ENCODE measurements at places on chromosomes 1 and 21. TPM values are rescaled to one million over a fixed set of nuclear protein-coding genes. Genes with fewer than 3 reads are reported as not detected.
A peak's percentile ranks its signal among the peaks of the same experiment; 100 is the strongest.

GRCh38 chr1:192067360-192067759 is 90.9 kb upstream of the RGS18 start:
- no peak for DNase-seq

DNA sequence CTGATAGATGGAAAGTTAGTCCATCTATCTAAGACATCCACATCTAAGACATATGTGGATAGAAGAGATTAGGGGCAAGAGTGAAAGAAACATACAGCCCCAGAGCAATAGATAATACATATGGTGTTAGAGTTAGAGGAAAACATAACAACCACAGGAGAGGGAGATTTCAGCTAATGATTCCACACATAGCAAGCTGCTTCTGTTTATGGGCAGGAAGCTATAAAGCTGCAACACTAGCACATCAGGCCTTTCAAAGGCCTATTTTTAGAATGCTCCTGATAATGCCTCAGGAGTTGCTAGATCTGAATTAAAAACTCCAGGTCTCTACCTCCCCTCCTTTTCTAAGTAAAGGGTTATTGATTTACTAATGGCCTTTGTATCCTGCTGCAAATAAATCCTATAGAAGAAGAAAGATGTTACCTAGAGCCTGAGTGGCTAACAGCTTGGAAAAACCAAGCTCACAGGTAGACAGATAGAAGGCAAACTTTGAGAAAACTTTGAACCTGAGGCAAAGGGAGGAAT is 36.1 kb downstream of the BRINP2 start:
- no peak for DNase-seq

DNA sequence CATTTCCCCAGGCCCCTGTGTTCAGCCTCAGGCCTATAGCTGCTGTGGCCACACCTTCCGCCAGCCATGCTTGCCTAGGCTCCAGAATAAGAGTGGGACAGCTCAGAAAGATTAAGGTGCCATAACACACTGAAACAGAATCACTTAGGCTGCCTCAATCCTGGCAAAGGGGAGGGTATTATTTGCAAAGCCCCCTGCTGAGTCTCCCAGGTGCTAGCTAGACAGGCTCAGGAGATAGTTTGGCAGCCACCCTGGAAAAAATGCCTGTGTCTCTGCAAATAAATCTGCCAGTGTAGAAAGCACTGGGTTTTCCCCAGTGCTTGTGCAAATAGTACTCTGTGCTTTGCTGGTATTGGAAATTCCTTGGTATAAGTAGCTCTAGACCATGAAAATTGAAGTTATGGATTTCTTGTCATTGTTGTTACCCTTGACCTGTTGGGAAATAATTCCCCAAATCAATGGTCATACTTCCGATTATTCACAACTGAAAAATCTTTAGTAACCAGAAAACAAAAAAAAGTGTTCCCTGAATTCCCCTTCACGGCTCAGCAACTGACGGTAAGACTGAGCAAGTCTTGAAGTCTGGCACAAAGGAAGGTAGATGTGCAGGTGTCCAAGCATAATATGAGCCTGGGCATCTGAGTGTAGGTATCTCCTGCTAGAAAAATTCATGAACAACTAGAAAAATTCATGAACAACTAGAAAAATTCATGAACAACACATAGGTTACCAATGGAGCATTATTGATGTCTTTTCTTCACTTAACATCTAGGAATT is 56.9 kb downstream of the PROX1 start:
- no peak for DNase-seq

GRCh38 chr1:43067977-43068751 is 103.9 kb downstream of the EBNA1BP2 start:
- peak; percentile 87 for DNase-seq

- no peak for DNase-seq
Measured at GRCh38 chr1:230761443-230762167, 14.4 kb downstream of the CAPN9 start.

GRCh38 chr1:175005085-175005783 is 5.5 kb downstream of the CACYBP start:
- no peak for DNase-seq

DNA sequence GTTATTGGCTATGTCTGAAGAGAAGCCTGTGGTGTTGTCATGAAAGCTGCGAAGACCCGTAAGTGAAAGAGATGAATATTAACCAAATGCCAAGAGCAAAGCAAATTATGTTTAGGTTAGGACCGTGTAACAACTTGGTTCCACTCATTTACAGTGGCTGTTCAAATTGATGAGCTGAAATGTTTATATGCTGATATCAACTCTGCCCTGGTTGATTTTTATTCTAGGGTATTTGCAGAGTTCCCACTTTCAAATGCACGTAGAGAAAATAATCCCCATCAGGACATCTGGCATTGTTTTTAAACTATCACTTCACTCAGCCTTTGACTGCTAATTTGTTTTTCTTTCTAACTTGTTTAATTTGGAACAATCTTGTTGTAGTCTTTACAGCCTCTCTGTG is 581.6 kb upstream of the ADAMTS5 start:
- DNase-seq, result no peak

- DNase-seq, result peak; percentile 52
Measured at GRCh38 chr1:200699871-200700270, 30.2 kb upstream of the DDX59 start.

GRCh38 chr1:230939806-230940489 is 38.7 kb downstream of the TTC13 start:
- no peak for DNase-seq

DNA sequence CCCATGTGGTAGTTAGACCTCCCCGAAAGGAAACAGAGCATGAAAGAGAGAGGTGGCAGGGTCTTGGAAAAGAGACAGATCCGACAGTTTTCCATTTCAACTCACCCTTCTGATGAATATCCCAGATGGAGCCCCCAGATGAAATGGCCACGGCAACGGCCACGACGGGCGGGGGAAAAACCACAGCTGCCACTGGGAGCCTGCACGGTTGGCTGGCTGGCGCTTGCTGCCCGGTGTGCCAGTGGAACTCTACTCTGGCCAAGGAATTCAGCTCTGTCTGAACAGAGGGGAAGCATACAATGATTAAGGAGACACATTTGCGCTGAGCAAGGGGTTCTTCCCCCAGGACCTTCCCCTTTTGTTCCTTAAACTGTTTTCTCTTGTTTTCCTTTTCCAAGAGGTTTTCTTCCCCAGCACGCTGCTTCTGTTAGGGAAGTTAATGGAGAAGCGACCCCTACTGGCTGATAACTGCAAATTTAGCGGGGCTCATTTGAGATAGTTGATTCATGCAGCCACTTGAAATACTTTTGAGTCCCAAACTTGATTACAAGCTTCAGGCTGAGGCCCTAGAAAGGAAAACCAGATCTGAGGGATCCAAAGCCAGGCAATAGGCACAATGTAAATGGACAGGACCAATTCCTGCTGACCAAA is 1122.5 kb downstream of the NCAM2 start:
- no peak for DNase-seq

DNA sequence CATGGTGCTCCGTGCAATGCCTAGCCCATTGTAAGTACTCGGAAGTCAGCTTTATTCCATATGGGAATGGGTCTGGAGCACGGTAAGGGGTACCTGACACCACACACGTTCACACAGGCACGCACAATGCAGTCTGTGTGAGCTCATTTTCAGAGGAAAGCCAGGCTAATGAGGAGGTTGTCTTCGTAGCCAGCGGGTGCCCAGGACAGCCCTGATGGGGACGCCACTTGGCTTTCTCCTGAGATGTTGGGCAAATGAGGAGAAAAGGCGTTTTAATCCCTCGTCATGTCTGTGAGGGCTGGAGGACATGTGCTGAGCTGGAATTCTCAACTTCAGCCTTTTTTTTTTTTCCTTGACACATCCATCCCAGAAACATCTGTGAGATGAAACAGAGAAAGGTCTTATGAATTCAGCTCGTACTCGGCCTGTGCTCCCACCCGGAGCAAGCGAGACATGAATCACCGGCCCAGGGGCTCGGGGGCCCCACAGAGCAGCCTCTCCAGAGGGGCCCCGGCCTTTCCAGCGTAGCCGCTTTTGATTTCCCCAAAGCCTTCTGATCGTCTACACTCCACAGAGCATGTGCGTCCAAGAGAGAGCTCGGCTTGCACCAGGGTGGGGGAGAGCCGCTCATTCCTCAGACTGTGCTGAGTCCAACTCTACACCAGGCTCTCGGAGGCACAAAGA is 125.1 kb downstream of the EPHB2 start:
- DNase-seq, result no peak

- DNase-seq, result no peak
Measured at GRCh38 chr1:163928069-163928468, 606.3 kb downstream of the NUF2 start.

DNA sequence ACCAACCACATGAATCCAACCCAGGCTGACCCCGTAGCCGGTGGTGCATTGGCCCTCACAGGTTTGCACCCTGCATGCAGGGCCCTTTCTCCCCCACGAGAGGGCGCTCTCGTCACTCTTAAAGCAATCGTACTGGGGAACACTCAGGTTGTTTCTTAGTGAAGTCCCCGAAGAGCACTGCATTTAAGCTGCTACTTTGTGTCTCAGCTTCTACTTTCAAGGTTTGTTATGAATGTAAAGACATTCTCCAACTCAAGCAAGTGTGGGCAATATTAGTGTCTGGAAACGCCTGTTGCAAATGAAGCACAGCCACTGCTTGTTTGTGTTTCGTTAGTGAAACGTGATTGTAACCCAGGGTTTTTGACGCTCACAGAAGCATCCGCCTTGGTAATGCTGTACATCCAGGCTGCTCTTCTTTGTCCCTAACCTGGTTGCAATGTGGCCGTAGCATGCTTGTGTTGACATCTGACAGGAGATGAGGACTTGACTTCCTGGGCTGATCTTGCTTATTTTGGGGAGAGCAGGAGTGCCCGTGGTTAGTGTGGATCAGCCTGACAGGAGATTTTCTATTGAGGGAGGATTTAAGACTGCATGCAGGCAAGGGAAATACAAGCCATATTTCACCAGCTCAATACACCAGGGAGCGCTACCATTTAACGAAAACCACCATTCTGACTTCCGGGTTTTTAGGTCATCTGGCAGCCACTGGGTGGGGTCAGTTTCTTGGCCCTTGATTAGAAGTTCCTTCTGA is 79.8 kb downstream of the ST6GALNAC3 start:
- peak; percentile 83 for DNase-seq

- DNase-seq, result no peak
Measured at GRCh38 chr1:20538760-20539551, 13.4 kb upstream of the FAM43B start.

DNA sequence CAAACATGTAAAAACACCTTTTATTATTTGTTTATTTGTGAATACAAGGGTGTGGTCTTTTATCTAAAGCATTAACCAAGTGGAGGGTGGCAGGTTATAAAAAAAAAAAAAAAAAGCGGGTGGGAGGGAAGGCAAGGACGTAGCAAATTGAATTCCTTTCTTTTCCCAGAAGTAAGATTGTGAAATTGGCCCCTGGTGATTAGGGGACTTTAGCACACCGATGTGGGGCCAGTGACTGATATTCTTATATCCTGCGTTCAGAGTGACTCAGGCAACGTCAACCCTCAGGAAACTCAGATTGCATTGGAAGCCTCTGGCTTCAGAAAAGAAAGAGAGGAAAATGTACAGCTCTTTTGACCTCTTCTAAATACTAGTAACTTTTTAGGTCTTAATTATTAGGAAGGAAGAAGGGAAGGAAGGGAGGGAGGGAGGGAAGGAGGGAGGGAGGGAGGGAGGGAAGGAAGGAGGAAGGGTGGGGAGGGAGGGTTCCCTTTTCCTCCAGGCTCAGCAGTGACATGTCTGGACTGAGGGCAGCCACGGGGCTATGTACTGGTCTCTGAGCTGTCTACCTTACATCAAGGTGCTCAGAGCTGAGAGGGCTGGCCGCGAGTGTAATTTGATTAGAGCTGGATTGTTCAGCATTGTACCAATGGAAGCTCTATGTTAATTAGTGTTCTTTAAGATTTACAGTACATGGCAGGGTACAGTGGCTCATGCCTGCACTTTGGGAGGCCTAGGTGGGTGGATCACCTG is 30.2 kb downstream of the EVA1C start:
- DNase-seq, result peak; percentile 73

- DNase-seq, result no peak
Measured at GRCh38 chr1:64757213-64757612, 12.3 kb downstream of the RAVER2 start.

GRCh38 chr1:32406629-32407111 is 12.4 kb upstream of the BSDC1 start:
- no peak for DNase-seq

DNA sequence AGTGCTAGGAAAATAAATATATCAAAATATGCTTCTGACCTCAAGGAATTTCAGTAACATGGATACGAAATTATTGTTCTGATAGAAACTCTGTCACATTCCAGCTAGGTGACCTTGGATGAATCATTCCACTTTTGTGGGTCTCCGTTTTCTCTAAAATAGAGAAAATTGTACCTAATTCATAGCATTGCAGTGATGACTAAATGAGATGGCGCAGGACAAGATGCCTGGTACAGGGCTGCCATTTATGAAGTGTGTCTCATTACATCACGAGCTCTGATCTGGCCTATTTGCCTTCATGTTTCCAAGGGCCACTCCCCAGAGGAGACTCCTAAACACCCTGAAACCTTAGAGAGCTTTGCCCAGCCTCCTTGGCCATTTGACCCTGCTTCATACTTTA is 480.0 kb upstream of the USP24 start:
- no peak for DNase-seq

- DNase-seq, result no peak
Measured at GRCh38 chr1:183227422-183228346, 41.6 kb downstream of the LAMC2 start.

GRCh38 chr1:109912873-109913272 is 2.2 kb downstream of the CSF1 start:
- peak; percentile 94 for DNase-seq

GRCh38 chr1:35555601-35556477 is 1.4 kb downstream of the KIAA0319L start:
- peak; percentile 90 for DNase-seq

- no peak for DNase-seq
Measured at GRCh38 chr1:75710832-75711231, 13.7 kb upstream of the ACADM start.

- no peak for DNase-seq
Measured at GRCh38 chr1:191279266-191279800, 801.7 kb upstream of the BRINP3 start.

- DNase-seq, result no peak
Measured at GRCh38 chr1:182643699-182644098, 39.5 kb upstream of the RGS16 start.

DNA sequence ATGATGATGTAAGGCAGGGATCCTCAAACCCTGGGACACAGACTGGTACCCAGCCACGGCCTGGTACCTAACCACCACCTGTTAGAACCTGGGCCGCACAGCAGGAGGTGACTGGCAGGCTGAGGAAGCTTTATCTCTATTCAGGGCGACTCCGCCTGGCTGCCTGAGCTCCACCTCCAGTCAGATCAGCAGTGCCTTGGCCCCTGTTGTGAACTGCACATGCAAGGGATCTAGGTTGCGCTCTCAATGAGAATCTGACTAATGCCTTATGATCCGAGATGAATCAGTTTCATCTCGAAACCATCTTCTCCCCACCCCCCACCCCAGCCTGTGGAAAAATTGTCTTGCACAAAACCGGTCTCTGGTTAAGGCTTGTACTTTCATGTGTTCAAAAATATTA is 4.2 kb downstream of the RNPC3 start:
- DNase-seq, result peak; percentile 86

Gene LPAR3
- total RNA-seq, result 0.29 TPM

Gene SCAF4
- total RNA-seq, result 10.9 TPM

Gene RGS8
- total RNA-seq, result not detected

Gene AJAP1
- 0.29 TPM for total RNA-seq

Gene TDRD5
- total RNA-seq, result not detected

Gene MFAP2
- 72.2 TPM for total RNA-seq

Gene DAB1
- not detected for total RNA-seq

Gene AVPR1B
- not detected for total RNA-seq

Gene HCRTR1
- total RNA-seq, result not detected
